ENCODE measurements at places on chromosomes 11 and 22. TPM values are rescaled to one million over a fixed set of nuclear protein-coding genes. Genes with fewer than 3 reads are reported as not detected.

DNA sequence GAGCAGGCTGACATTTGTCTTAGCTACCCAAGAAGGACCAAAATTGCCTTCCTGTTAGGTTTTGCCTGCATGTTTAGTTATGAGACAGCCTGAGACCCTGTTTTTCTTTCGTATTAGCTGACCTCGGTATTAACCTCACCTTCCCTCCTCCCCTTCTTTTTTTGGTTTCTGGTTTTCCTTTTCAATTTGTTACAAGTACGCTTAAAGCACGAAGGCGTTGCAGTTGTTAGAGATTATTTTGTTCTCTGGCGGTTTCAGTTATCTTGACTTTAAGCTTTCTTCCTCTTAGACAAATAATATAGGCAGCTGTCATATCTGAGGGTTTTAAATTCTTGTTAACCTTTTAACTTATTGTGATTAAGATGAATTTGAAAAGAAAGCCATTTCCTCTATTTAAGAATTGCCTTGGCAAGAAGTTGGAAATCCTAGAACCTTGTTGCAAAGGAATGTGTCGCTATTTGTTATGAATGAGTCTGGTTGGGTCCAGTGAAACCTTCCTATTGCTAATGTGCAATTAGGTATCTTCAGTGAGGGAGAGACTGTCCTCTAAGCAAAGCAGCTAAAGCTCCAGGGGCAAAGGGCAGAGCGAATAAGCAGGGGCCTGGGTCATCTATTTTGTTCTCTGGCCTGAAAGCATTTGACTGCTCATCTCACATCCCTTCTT lies 45.7 kb downstream of the PACS1 start:
- H3K4me1 ChIP-seq: peaks cover 95% of the 10 kb centered on the region
- no peaks in the 10 kb centered on the region for H3K36me3 ChIP-seq
- H3K27me3 ChIP-seq: no peaks in the 10 kb centered on the region

DNA sequence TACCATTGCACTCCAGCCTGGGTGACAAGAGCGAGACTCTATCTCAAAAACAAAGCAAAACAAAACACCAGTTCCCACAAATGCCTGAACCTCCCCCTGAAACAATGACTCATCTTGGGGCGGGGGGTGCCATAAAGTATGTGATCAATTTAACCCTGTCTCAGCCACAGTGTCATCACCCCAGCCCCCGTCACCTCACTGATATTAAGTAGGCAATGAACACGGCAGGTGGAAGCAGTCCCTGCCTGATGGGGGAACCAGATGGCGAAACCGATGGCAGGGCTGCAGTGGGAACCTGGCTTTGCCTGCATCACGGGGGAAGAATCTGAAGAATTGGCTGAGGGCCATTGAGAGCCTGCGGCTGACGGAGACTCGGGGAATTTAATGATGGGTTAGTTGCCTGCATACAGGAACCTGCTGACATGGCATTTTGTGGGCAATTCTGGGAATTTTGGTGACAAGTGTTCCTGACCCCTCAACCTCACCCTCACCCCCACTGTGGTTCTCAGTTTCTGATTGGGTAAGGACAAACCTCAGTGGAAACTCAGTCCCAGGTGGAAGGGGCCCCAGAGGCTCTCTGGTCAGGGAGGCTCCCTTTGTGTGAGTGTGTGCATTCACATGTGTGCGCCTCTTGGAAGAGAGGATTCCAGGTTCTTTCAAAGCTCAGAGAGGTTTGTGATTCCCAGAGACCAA lies 39.1 kb upstream of the SHISAL1 start:
- peaks cover 5% of the 10 kb centered on the region for H3K4me1 ChIP-seq
- DNase-seq: no peak
- peaks cover 35% of the 10 kb centered on the region for H3K27me3 ChIP-seq
- no peak overlapping the region for H3K4me3 ChIP-seq
- H3K36me3 ChIP-seq: no peaks in the 10 kb centered on the region

The RIMBP3C gene
- polyA plus RNA-seq: 0.55 TPM

DNA sequence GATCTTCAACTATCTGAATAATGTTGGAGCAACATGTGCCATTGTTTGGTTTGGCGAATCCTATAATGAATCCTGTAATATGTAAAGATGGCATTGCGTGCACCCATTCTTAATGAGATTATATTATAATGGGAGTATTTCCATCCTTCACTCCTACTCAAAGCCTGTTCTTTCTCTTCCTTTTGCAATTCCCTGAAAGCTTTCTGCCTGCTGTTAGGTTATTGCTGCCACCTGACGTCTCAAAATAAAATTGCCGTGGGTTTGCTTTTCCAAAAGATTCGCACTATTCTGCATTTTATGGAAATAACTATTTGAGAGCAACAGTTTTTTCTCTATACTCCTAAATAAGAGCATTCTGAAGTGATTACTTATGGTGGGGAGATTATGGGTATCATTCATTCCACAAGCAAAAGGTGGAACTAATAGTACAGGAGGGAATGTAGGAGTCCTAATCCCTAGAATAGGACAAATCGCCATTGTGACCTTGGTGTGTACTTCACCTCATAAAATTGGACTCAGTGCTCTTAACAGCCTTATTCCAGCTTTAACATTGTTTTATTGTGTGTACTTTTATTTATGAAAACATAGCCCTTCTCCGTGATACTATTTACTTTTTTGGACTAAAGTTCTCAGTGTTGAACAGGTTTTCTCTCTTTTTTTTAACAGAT lies 69.6 kb upstream of the ALKBH3 start:
- H3K27ac ChIP-seq: no peak overlapping the region
- DNase-seq: no peak
- H3K4me1 ChIP-seq: no peaks in the 10 kb centered on the region
- H3K4me3 ChIP-seq: no peak overlapping the region
- peaks cover 19% of the 10 kb centered on the region for H3K36me3 ChIP-seq
- H3K27me3 ChIP-seq: no peaks in the 10 kb centered on the region

- H3K4me3 ChIP-seq: peak overlapping the region; percentile 99
- H3K4me1 ChIP-seq: peaks cover 23% of the 10 kb centered on the region
- no peaks in the 10 kb centered on the region for H3K36me3 ChIP-seq
- H3K27ac ChIP-seq: peak overlapping the region; percentile 87
Measured at GRCh38 chr11:117145393-117145761, 1.3 kb downstream of the PAFAH1B2 start.

- no peak for DNase-seq
- no peak overlapping the region for H3K4me3 ChIP-seq
- H3K4me1 ChIP-seq: no peaks in the 10 kb centered on the region
Measured at GRCh38 chr22:38921806-38922205, 35.6 kb upstream of the APOBEC3A start.

The NXPE4 gene
- polyA plus RNA-seq: not detected

GRCh38 chr22:31126869-31127175 lies 4.1 kb downstream of the INPP5J start:
- H3K36me3 ChIP-seq: no peaks in the 10 kb centered on the region
- H3K27ac ChIP-seq: no peak overlapping the region
- no peaks in the 10 kb centered on the region for H3K27me3 ChIP-seq
- no peak overlapping the region for H3K4me3 ChIP-seq
- DNase-seq: no peak

GRCh38 chr22:25223269-25223850 lies 3.9 kb downstream of the CRYBB2 start:
- no peaks in the 10 kb centered on the region for H3K27me3 ChIP-seq
- no peak overlapping the region for H3K4me3 ChIP-seq
- no peaks in the 10 kb centered on the region for H3K4me1 ChIP-seq
- no peak overlapping the region for H3K27ac ChIP-seq

The OR6A2 gene
- not detected for polyA plus RNA-seq
